Right renal pelvis (tissue), 4 donors: ENCODE measurements at places on chromosomes 5 and 9.

DNA sequence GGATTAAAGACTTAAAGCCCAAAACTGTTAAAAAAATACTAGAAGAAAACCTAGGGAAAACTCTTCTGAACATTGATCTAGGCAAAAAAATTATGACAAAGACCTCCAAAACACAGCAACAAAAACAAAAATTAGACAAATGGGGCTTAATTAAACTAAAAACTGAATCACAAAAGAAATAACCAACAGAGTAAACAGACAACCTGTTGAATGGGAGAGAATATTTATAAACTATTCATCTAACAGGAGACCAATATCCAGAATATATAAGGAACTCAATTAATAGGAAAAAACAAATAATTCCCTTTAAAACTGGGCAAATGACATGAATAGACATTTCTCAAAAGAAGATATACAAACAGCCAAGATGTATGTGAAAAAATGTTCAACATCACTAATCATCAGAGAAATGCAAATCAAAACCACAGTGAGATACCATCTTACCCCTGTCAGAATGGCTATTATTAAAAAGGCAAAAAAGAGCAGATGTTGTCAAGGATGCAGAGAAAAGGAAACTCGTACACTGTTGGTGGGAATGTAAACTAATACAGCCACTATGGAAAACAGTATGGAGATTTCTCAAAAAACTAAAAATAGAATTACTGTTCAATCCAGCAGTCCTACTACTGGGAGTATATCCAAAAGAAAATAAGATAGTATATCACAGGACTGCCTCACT, 50.2 kb upstream of the TLX3 start:
- DNase-seq, result no peak

GRCh38 chr5:125045646-125046045, 299.2 kb upstream of the ZNF608 start:
- DNase-seq, result no peak

- DNase-seq, result peak; percentile 42
These were observed 20.5 kb downstream of the EQTN start for GRCh38 chr9:27276193-27277030.

DNA sequence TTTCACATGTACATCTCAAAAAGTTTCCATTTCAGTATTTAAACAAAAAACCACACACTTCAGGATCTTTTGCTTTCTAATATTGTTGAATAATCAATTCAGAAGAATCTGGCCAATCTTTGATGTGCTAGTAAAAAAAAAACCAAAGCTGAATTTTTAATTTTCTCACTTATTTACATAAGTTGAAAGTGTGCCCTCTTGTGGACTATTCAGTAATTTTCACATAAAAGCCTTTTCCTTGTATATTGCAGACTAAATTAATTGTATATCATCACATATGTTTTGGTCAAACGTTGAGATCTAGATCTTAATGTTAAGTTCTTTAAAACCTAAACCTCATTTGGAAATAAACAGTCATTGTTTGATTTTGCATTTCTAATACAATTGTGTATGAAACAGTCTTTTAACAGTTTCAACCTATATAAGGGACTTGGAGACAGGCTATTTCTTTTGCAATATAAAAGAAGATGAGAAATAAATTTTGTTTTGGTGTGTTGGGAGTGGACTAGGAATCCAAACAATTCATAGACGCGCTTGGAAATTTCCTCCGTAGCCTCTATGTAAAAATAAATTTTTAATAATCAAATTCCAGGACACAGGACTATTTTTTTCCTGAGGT, 68.1 kb downstream of the NIPBL start:
- peak; percentile 36 for DNase-seq

DNA sequence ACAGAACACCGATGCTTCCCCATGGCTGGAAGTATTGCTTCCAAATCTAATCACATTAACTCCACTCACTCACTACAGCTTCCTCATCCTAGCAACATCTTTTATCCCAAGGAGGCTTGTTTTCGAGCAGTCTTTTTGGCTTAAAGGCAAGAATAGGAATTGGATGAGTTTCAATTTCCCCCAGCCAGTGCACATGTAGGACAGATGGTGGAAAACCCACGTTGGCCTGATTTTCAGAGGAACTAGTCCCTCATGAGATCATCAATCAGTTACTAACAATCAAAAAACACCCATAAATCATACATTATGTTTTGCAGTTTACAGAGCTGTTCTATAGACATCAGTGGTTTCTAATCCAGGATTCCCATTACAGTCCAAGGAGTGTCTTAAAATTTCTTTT, 48.5 kb upstream of the AGXT2 start:
- no peak for DNase-seq

GRCh38 chr5:169695919-169696490, 58.9 kb downstream of the DOCK2 start:
- DNase-seq, result no peak
